ENCODE measurements at places on chromosomes 2 and 18. TPM values are rescaled to one million over a fixed set of nuclear protein-coding genes. Genes with fewer than 3 reads are reported as not detected.

Gene RAB17
- 369 TPM for total RNA-seq

Gene BCL11A
- total RNA-seq, result 17.6 TPM

Gene CCDC141
- 160 TPM for total RNA-seq

Gene IL18RAP
- not detected for total RNA-seq

Gene INO80B
- 25.3 TPM for total RNA-seq

Gene ARL4C
- 9.0 TPM for total RNA-seq

Gene POMC
- total RNA-seq, result 12.4 TPM

Gene GREB1L
- total RNA-seq, result 5.2 TPM

Gene XRCC5
- 608 TPM for total RNA-seq

Gene CDH19
- total RNA-seq, result not detected

Gene IL36G
- total RNA-seq, result not detected

Gene ACYP2
- 5.6 TPM for total RNA-seq

GRCh38 chr2:40127146-40127545 is 324.7 kb downstream of the SLC8A1 start:
- no peaks in the 10 kb centered on the region for H3K4me1 ChIP-seq
- no peaks in the 10 kb centered on the region for H3K36me3 ChIP-seq
- DNase-seq, result no peak
- no peaks in the 10 kb centered on the region for H3K27me3 ChIP-seq
- H3K4me3 ChIP-seq, result no peak overlapping the region

DNA sequence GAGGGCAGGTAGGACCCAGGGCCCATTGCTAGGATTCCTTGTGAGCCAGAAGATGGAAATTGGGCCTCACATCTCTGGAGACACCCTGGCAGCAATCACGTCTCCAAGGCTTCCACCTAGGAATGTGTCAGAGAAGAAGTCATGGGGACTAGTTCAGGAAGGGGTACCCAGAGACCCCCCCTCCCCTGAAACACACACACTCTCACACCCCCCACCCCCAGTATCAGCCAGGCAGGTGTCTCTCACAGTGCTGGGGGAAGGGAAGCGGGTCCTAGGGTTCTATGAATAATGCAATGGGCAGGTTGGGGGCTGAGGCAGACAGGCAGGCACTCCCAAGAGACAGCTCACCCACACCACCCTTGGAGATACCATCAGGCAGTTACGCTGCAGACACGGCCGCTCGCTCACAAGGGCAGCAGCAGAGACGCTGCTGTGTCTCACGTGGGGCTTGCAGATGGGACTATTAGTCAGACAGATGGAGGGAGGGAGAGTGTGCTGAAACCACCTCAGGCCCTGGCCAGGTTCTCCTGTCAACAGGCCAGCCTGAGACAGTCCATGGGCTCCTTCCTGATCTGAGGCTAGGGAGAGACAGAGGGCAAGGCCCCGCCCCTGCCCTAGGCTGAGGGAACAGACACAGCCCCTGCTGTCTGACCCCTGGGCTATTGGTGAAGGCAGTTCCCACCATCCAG is 134.6 kb downstream of the CYP26B1 start:
- no peaks in the 10 kb centered on the region for H3K36me3 ChIP-seq
- peak; percentile 51 for DNase-seq
- no peak overlapping the region for H3K4me3 ChIP-seq
- H3K4me1 ChIP-seq, result no peaks in the 10 kb centered on the region

GRCh38 chr2:108414945-108415344 is 34.1 kb upstream of the GCC2 start:
- no peaks in the 10 kb centered on the region for H3K36me3 ChIP-seq
- no peak for DNase-seq
- H3K4me1 ChIP-seq, result no peaks in the 10 kb centered on the region
- no peaks in the 10 kb centered on the region for H3K27me3 ChIP-seq

- no peaks in the 10 kb centered on the region for H3K4me1 ChIP-seq
- peak overlapping the region; percentile 53 for H3K27ac ChIP-seq
Measured at GRCh38 chr2:20573620-20574422, 77.1 kb downstream of the HS1BP3 start.

GRCh38 chr2:241764275-241765241 is 12.1 kb upstream of the GAL3ST2 start:
- H3K4me3 ChIP-seq, result no peak overlapping the region
- H3K4me1 ChIP-seq, result no peaks in the 10 kb centered on the region
- H3K27me3 ChIP-seq, result no peaks in the 10 kb centered on the region
- no peak overlapping the region for H3K27ac ChIP-seq
- peak; percentile 69 for DNase-seq

- H3K27me3 ChIP-seq, result no peaks in the 10 kb centered on the region
- H3K36me3 ChIP-seq, result no peaks in the 10 kb centered on the region
- no peak overlapping the region for H3K4me3 ChIP-seq
- no peaks in the 10 kb centered on the region for H3K4me1 ChIP-seq
- DNase-seq, result no peak
- no peak overlapping the region for H3K27ac ChIP-seq
Measured at GRCh38 chr2:164515734-164516133, 105.5 kb downstream of the GRB14 start.

- H3K27ac ChIP-seq, result no peak overlapping the region
- no peaks in the 10 kb centered on the region for H3K36me3 ChIP-seq
- no peak overlapping the region for H3K4me3 ChIP-seq
- DNase-seq, result no peak
- H3K27me3 ChIP-seq, result no peaks in the 10 kb centered on the region
Measured at GRCh38 chr18:69936191-69936558, 11.5 kb downstream of the CD226 start.

- no peak for DNase-seq
- no peak overlapping the region for H3K27ac ChIP-seq
- H3K4me1 ChIP-seq, result peaks cover 9% of the 10 kb centered on the region
- H3K36me3 ChIP-seq, result no peaks in the 10 kb centered on the region
Measured at GRCh38 chr2:157256626-157257025, 879 bp upstream of the GALNT5 start.

- H3K27ac ChIP-seq, result no peak overlapping the region
- no peak overlapping the region for H3K4me3 ChIP-seq
- H3K4me1 ChIP-seq, result peaks cover 22% of the 10 kb centered on the region
- H3K27me3 ChIP-seq, result no peaks in the 10 kb centered on the region
- DNase-seq, result peak; percentile 71
- no peaks in the 10 kb centered on the region for H3K36me3 ChIP-seq
Measured at GRCh38 chr18:76619261-76619620, 124.2 kb upstream of the ZNF516 start.

GRCh38 chr18:26461405-26461804 is 86.9 kb downstream of the KCTD1 start:
- no peaks in the 10 kb centered on the region for H3K4me1 ChIP-seq
- no peaks in the 10 kb centered on the region for H3K36me3 ChIP-seq
- no peak overlapping the region for H3K4me3 ChIP-seq
- H3K27me3 ChIP-seq, result peaks cover 67% of the 10 kb centered on the region

DNA sequence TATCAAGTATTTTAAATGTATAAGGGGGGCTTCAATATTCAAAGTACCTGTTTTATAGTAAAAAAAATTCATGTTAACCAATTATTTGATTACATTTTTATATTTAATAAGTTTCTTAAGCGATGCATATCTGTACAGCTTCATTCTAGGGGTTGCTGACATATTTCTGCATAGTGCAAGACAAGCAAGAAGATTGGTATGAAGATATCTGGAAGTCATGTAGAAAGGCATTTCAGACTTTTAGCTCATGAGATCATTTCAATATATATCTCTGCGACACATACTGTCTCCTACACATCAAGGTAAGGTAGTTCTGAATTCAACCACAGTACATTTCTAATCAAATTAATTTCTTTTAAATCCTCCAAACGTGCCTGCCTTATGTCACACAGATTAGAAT is 73.1 kb downstream of the MEMO1 start:
- no peaks in the 10 kb centered on the region for H3K27me3 ChIP-seq
- H3K27ac ChIP-seq, result no peak overlapping the region
- H3K36me3 ChIP-seq, result peaks cover 12% of the 10 kb centered on the region
- H3K4me1 ChIP-seq, result no peaks in the 10 kb centered on the region

GRCh38 chr18:79379931-79380815 is 15.6 kb upstream of the NFATC1 start:
- no peaks in the 10 kb centered on the region for H3K27me3 ChIP-seq
- DNase-seq, result peak; percentile 44
- no peaks in the 10 kb centered on the region for H3K4me1 ChIP-seq
- H3K27ac ChIP-seq, result no peak overlapping the region
- no peak overlapping the region for H3K4me3 ChIP-seq
- H3K36me3 ChIP-seq, result no peaks in the 10 kb centered on the region

- no peaks in the 10 kb centered on the region for H3K4me1 ChIP-seq
- no peak overlapping the region for H3K4me3 ChIP-seq
- no peak overlapping the region for H3K27ac ChIP-seq
- H3K27me3 ChIP-seq, result no peaks in the 10 kb centered on the region
Measured at GRCh38 chr2:54543733-54544396, 87.7 kb downstream of the SPTBN1 start.

DNA sequence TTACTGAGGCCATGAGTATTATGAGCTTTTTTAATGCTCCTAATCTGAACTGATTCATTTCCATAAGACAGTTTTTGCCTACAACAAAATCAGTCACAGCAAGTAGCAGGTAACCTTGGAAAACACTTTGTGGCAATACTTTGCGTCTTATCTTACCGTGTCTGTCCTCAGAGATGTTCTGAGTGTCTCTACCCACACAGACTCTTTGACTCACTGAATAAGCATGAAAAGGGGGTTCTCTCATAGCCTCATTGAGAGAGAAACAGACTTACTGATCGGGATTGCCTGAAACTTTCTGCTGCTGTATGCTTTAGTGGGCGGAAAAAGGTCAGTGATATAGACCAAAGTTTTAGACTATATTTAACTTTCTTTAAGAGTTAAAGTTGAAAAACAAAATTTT is 92.6 kb downstream of the MYL12B start:
- H3K4me1 ChIP-seq, result peaks cover 8% of the 10 kb centered on the region
- H3K27ac ChIP-seq, result no peak overlapping the region
- no peaks in the 10 kb centered on the region for H3K27me3 ChIP-seq
- no peaks in the 10 kb centered on the region for H3K36me3 ChIP-seq

GRCh38 chr18:52409727-52410126 is 69.7 kb downstream of the DCC start:
- H3K27me3 ChIP-seq, result peaks cover 5% of the 10 kb centered on the region
- H3K36me3 ChIP-seq, result no peaks in the 10 kb centered on the region
- H3K4me3 ChIP-seq, result no peak overlapping the region
- no peak overlapping the region for H3K27ac ChIP-seq
- no peaks in the 10 kb centered on the region for H3K4me1 ChIP-seq
- DNase-seq, result peak; percentile 61

GRCh38 chr2:7765236-7765635 is 848.0 kb downstream of the RNF144A start:
- DNase-seq, result no peak
- H3K27ac ChIP-seq, result no peak overlapping the region
- no peaks in the 10 kb centered on the region for H3K4me1 ChIP-seq

DNA sequence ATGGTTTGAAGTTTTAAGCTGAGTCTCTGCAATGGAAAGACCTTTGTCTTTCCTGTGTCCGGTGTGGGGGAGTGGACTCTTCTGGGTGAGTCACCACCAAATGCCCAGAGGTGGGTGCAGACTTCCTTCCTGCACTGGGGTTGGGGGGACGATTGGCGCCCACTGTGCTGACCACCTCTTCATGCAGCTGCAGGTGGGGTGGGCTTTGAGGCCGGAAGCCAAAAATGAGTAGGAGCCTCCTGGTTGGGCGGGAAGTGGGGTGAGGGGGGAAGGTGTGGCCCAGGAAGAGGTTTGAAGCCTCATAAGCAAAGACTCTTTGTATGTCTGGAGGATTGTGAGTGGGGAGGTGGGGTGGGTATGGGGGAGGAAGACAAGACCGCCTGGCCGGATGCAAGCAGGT is 27.6 kb downstream of the PAX8 start:
- H3K27ac ChIP-seq, result no peak overlapping the region
- H3K36me3 ChIP-seq, result no peaks in the 10 kb centered on the region
- H3K4me1 ChIP-seq, result no peaks in the 10 kb centered on the region
- no peak for DNase-seq
- peaks cover 16% of the 10 kb centered on the region for H3K27me3 ChIP-seq
- H3K4me3 ChIP-seq, result no peak overlapping the region

DNA sequence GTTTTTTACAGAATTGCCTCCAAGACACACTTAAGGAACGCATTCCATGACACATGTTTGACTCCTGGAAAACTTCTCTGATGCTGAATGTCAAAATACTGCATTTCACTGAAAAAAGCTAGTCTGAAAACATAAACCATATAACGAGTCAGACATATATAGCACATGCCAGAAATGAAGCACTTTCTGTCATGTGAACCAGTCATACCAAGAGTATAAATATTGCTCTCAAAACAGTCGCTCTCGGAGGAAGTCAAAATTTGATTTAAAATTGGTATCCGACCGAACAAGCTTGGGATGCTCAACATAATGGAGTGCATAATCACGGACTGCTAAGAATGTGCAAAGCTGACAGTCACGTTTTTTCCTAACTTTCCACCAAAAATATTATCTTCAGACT is 115.9 kb downstream of the PIEZO2 start:
- H3K4me3 ChIP-seq, result no peak overlapping the region
- DNase-seq, result no peak
- H3K27ac ChIP-seq, result no peak overlapping the region
- H3K4me1 ChIP-seq, result no peaks in the 10 kb centered on the region
- no peaks in the 10 kb centered on the region for H3K27me3 ChIP-seq

DNA sequence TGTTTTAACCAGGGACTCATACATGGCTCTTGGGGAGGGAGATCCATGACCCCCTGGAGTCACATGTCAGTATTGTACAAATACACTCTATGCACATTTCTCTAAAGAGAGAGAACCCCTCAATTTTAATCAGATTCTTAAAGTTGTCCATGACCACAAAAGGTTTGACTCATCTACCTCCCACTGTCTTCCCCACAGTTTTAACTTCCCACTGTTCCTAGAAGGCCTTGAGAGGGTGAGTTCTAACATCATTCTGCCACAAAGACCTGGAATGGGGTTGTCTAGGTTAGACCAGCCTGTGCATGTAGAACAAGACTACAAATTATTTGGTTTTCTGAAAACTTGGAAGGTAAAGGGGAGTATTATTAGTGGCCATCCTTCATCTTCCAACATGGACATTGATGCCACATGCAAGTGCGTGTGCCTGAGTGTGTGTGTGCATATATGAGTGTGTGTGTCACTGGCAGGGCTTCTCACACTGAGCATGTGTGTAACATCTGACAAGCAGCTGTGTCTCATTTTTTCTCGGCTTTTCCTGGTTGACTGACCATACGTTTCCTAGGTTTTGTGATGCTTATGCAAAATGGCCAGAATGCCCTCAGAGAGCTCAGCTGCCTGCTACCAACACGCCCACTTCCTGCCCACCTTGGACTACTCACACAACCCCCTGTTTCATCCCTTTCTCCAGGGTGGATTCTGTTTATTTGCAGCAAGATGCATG is 94.6 kb upstream of the LGALSL start:
- no peak overlapping the region for H3K27ac ChIP-seq
- DNase-seq, result no peak
- H3K4me3 ChIP-seq, result no peak overlapping the region
- peaks cover 6% of the 10 kb centered on the region for H3K4me1 ChIP-seq
- H3K36me3 ChIP-seq, result no peaks in the 10 kb centered on the region

- no peaks in the 10 kb centered on the region for H3K4me1 ChIP-seq
- no peak overlapping the region for H3K4me3 ChIP-seq
- H3K27ac ChIP-seq, result no peak overlapping the region
- H3K36me3 ChIP-seq, result peaks cover 22% of the 10 kb centered on the region
Measured at GRCh38 chr2:96249654-96250053, 16.1 kb downstream of the TMEM127 start.

Measured in endodermal cell (in vitro differentiated cells).